ENCODE measurements at places on chromosomes 5 and 9.

- no peak for DNase-seq
Measured at GRCh38 chr9:130890870-130891687, 5.5 kb downstream of the QRFP start.

GRCh38 chr5:96648593-96648992, 13.6 kb upstream of the CAST start:
- no peak for DNase-seq

DNA sequence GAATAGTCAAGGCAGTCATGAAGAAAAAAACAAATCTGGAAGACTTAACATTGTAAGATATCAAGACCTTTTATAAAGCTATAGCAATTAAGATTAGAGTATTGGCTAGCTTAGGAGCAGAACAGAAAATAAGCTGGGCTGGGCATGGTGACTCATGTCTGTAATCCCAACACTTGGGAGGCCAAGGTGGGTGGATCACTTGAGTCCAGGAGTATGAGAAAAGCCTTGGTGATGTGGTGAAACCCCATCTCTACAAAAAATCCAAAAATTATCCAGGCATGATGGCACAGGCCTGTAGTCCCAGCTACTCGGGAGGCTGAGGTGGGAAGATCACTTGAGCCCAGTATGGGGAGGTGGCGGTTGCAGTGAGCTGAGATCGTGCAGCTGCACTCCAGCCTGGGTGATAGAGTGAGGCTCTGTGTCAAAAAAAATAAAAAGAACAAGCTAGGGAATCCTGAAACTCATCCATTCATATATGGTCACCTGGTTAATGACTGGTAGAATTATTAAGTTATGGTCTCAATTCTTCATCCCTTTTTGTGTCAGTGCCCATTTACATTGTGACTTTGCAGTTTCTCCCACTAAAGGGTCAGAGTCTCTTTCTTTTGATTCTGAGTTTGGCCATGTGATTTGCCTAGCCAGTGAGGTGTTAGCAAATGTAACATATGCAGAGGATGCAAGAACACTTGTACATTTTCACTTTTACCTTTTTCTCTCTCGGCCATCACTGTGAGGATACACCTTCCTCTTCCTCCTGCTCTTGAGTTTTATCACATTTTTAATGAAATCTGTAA, 144.6 kb upstream of the SGCD start:
- no peak for DNase-seq

- DNase-seq = no peak
Measured at GRCh38 chr9:108180541-108180940, 675.2 kb downstream of the ACTL7B start.

DNA sequence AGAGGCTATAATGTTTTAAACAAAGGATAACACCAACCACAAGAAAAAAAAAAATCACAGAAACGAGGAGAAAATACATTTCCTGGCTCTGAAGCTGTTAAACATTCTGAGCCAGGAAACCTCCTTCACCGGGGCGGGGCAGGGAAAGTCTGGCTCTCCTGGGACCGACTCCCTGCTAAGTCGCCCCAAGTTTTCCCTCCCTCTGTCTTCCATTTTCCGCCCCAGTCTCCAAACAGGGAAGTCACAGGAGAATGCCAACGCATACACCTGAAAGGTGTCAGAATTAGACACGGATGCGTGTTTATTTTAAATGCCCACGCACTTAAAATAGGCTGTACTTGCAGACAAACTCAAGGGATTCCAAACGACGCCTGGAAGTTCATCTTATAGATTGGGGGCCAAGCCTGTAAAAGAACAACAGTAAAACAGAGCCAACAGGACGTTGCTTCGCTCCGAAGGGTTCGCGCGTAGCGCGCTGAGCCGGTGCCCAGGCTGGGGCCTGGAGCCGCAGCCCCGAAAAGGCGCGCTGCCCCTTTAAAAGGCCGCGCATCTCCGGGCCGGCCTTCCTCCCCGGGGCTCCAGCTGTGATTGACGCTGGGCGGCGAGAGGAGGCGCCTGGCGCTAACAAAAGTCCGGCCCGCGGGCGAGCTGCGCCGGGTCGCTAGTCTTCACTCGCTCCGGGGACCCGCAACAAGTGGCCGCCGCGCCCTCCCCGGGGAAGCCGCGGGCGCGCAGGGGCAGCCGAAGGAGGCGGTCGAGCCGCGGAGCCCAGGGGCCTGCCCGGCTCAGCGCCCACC, at the start of gene FBXL7:
FBXL7 (plus strand) TSS at position 653 of the 797 bp plus-strand sequence.
- DNase-seq = no peak

DNA sequence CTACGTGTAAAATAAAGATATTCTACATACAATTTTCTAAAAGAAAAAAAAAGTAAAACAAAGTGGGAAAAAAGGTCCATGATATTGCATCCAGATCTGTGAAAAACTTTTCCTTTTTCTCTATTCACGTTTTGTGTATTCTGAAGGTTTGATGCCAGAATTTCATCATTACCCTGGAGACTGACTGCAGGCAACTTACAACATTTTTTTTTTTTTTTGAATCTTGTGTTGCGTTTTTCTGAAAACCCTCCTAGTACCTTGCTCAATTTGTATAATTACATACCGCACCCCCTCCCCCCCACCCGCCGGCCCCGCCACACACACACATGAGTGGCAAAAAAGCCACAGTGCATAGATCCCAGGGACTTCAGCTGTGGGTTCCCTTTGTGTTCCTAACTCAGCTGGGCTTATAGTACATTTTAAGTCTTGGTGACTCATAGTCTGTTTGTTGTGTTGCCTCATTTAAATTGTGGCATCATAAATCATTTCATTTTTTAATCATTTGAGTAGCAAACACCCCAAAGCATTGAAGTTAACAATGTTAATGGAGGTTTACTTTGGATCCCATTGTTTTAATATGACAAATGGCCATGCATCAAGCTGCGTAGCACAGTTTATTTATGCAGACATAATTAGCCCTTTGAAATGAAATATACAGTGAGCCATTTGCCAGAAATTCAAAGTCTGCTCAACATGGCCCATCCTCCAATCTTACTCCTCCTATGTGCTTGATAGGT, 36.0 kb downstream of the PRDM6 start:
- no peak for DNase-seq

DNA sequence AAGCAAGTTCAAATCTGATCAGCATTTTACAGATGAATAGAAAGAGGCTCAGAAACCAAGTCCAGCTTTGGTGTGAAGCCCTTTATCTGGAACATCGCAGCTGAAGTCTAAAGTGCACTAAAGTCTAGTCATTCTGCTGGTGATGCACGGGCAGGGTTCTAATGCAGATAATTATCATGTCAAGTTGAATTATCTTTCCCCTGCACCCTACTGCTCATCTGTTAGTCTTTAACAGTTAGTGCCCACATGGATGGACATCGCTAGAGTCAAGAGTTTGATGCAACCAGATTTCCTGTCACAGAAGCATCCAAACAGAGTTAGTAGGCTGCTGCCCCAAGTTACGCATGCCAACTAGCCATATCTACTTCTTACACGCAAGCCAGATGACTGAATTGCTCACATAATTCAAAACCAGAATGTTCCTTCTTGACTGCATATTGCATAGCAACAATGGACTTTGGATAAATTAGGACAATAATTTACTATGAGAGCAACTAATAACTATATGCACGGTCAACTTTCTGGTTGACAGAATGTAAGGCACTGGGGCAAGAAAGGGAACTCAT, 1.6 kb upstream of the TOMM5 start:
- no peak for DNase-seq

- DNase-seq = no peak
Measured at GRCh38 chr5:96111080-96111756, 149.6 kb upstream of the ELL2 start.

DNA sequence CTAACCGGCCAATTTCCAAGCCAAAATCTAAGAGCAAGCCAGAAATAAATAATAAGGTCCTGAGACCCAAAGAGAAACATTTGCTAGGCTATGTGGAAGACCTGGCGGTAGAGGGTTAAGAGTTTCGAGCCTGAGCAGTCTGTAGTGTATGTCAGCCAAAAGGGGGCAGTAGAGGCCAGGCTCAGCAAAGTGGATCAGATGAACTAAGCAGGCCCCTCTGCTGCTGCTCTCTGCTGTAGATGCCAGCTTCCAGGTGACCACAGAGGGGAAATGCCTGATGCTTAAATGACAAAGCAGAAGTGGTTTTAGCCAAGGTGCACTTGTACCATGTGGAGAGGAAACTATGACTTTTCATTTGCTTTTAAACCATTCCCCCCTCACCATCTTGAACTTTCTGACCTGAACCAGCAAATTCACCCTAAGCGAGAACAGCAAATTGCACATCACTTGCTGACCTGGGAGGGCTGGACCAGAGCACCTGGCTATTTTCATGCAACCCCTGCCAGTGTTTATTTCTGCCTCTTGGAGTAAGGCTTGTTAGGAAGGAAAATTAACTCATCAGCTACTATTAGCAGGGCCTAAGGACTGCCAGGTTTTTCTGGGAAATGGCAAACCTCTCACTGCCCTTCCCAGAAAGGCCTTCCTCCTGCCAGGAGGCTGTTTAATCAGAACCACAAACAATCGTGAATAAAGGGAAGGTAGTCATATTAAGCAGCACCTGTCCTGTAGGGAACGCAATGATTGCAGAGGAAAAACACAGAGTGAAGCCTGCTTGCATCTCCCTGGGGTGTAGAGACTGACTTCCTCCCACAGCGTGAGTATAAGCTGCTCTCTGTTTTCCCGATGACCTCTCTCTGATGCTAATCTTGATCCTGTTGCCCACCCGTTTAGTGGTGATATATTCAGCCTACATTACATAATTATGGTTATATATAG, 818.2 kb downstream of the TLR4 start:
- DNase-seq = peak; percentile 1

- no peak for DNase-seq
Measured at GRCh38 chr9:86359151-86359879, 5.1 kb upstream of the TUT7 start.

- no peak for DNase-seq
Measured at GRCh38 chr5:132394667-132395259, 25.3 kb downstream of the SLC22A5 start.

DNA sequence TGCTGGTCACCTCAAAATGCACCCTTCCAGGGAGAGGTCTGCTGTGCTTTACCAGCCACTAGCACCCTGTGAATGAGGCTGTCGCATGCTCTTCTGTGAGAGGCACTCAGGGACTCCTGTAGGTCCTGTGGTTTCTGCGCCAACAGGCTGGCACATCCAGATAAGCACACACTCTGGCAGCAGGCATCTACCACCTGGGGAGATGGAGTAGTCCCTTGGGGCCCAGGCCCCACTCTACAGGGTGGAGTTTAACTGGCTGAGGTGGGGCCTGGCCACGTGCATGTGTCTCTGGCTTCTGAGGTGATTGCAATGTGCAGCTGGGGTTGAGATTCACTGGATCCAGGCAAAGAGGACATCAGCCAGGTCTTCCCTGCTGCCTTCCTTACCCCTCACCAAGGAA, 32.3 kb downstream of the TMEM174 start:
- DNase-seq = no peak

DNA sequence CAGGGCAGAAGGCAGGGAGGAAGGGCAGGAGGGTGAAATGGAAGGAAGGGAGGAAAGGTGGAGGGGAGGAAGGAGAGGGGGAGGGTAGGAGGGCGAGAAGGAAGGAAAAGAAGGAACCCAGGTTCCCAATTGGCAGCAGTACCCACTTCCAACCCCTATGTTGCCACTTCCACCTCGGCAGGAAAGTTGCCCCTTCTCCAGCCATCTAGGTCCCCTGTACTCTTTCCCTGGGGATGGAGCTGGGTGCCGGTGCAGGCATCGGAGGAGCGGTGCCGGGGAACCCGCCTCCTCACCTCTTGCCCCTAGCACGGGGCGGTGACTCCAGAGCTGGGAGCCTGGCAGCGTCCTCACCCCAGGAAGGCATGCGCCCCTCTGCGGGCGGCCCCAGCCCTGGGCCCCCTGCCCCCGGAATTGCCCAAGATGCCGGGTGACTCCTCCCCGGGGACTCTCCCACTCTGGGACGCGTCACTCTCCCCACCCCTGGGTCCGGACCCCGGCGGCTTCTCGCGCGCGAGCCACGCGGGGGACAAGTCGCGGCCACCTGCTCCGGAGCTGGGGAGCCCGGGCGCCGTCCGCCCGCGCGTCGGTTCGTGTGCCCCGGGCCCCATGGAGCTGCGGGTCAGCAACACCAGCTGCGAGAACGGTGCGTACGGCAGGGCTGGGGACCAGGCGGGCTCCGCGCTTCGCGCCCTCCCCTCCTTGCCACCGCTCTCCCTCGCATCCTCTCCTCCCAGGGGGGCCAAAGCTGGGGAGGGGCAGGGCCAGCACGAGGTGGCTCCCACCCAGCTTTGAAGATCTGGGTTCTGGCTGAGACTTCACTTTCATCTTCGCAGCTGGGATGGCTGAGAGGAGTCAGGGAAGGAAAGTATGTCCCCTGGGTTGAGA, at the start of gene NIPAL4:
NIPAL4 (plus strand) TSS at position 499 of the 885 bp plus-strand sequence; CDS start at position 607, 108 bp downstream.
- DNase-seq = peak; percentile 59

- no peak for DNase-seq
Measured at GRCh38 chr5:144329681-144330080, 159.0 kb downstream of the KCTD16 start.

DNA sequence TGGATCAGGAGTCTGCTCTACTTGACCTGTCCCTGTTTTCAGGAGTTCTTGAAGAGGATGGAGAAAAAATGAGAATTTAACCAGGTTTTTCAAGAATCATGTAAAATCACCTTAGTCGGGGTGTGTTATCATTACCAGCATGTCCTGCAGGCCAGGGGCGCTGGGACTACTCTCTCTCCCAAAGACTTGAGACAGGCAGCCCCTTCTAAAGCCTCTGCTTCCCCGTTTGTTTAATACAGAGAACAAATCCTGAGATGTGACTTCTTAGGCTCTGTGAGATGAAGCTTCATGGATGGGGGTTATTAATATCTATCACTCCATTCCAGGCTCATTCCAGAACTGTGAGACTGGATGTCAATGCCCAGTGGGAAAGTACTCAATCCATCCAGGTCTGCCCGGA, 3.0 kb downstream of the PAX5 start:
- DNase-seq = no peak

DNA sequence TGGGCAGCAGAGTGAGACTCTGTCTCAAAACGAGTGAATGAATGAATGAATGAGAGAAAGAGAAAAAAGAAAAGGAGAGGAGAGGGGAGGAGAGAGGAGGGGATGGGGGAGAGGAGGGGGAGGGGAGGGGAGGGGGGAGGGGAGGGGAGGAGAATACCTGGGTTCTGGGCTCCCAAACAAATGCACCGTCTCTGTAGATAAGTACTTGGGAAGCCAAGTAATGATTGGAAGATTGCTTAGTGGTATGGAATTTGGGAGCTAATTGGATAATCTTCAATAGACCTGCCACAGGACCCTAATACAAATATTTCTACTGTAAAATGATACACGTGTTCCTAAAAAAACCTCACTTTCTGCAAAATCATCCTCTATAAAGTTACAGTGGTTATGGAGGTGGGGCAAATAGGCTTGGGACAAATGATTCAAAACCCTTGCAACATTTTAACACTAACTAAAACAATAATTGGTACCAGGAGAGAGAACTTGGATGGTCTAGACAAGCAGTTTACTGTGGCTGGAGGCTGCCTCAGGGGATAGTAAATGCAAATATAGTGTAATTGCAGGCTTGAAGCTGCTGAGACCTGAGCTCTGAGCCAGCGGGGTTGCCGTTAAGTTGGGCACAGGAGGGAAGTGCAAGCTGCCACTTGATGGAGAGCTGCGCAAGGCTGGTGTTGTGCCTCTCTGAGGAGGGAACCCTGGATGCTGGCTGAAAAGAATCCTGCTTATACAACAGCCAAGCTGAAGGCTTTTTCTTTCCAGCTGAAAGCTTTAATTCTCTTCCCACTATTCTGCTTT, 3.5 kb downstream of the HEMGN start:
- no peak for DNase-seq

- no peak for DNase-seq
Measured at GRCh38 chr9:468766-469426, 254.2 kb downstream of the DOCK8 start.

Data from Calu3 (cell line).